ENCODE measurements at places on chromosomes 6 and 20. TPM values are rescaled to one million over a fixed set of nuclear protein-coding genes. Genes with fewer than 3 reads are reported as not detected.
A peak's percentile ranks its signal among the peaks of the same experiment; 100 is the strongest.

Gene EYS
- not detected for total RNA-seq

Gene SIRPB1
- total RNA-seq, result 1.1 TPM

Gene RPP21
- 46.8 TPM for total RNA-seq

DNA sequence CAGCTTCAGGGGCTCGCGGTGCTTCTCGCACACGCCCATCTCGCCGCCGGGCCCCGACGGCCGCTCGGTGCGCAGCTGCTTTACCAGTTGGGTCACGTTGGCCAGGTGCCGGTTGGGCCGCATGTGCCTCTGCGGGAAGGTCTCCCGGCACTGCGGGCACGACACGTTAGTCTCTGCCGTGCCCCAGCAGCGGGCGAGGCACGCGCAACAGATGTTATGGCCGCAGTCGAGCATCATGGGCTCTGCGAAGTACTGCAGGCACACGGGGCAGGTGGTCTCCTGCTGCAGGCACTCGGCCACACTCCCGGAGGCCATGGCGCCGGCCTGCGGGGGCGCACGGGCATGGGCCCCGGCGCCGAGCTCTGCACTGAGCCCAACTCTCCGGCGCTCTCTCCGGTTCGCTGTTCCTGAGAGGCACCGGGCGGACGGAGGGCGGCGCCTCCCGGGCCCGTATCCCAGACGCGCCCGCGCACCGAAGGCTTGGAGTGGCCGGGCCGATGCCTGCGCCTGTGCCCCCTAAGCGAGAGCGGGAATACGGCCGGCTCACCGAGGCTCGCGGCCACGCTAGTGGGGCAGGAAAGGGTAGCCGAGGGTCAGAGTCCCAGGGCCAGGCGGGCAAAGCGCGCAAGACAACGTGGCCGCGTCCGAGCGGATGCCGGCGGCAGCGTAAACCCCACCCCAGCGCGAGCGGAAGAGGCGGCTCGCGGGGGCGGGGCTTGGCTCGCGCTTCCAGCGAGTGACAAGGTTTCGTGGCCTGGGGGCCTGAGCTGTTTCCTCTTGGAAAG, at the start of gene TRIM27:
TSS of gene TRIM27 (minus strand) at position 668 of the 785 bp plus-strand sequence. CDS start at position 315, 353 bp downstream.
- DNase-seq, result peak; percentile 85

DNA sequence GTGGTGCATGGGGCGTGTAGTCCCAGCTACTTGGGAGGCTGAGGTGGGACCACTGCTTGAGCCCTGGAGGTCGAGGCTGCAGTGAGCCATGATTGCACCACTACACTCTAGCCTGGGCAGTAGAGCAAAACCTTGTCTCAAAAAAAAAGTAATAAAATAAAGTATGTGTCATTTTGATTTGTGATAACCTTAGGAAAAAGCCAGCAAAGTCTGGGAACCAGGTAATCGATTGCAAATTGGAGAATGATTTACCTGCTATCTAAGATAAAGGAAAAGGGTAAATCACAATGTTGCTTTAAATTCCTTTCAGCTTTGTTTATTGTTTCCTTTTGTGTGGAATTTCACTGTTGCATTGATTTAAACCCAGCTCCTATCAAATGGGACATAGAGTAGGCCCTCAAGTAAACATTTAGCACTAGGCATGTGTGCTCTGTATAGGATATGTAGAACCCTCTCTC, 59.0 kb downstream of the SGK1 start:
- DNase-seq, result no peak

DNA sequence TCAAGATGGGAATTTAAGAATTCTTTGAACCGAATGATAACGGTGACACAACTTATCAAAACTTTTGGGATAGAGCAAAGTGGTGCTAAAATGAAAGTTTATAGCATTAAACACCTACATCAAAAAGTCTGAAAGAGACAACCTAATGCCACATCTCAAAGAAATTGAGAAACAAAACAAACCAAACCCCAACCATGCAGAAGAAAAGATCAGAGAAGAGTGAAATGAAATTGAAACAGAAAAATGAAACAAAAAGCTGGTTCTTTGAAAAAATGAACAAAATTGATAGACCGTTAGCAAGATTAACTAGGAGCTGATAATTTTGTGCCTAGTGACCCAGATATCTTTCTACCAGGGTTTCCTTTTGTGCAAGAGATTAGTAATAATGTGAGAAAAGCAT, 248.0 kb upstream of the EYS start:
- no peak for DNase-seq

- no peak for DNase-seq
Measured at GRCh38 chr6:110485491-110485890, 9.1 kb upstream of the SLC22A16 start.

Measured in activated B cell treated with CpG ODN at 0.5 μM for 24 hours (primary cell).